ENCODE measurements at places on chromosomes 12 and 14. TPM values are rescaled to one million over a fixed set of nuclear protein-coding genes. Genes with fewer than 3 reads are reported as not detected.

DNA sequence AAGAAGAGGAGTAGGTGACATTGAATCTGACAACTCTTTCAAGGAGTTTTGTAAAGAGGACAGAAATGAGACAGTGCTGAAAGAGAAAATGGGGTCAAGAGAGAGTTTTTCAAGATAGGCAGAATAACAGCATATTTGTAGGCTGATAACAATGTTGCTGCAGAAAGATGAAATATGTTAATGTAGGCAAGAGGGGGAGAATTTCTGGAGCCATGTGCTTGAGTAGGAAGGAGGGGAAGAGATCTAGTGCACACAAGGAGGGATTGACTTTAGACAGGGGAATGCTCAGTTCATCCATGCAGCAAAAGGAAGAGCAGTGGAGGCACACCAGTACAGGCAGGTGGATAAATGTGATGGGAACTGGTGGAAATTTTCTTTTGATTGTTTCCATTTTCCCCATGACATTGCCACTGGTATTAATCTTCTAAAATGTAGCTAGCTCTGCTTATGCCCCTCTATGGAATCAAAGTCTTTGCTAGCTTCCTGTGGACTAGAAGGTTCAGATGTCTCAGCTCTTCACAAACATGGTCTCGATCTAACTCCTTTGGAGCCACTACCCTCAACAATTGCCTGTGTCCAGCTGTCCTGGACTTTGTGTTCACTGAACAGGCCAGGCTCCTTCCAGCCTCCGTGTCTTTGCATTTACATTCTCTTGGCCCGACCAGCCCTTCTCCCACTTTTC is 9.1 kb downstream of the PROX2 start:
- no peak overlapping the region for H3K27ac ChIP-seq
- no peak for DNase-seq
- H3K4me3 ChIP-seq: no peak overlapping the region
- peaks cover 9% of the 10 kb centered on the region for H3K27me3 ChIP-seq

CDKL1 gene
- 5.9 TPM for total RNA-seq

DNA sequence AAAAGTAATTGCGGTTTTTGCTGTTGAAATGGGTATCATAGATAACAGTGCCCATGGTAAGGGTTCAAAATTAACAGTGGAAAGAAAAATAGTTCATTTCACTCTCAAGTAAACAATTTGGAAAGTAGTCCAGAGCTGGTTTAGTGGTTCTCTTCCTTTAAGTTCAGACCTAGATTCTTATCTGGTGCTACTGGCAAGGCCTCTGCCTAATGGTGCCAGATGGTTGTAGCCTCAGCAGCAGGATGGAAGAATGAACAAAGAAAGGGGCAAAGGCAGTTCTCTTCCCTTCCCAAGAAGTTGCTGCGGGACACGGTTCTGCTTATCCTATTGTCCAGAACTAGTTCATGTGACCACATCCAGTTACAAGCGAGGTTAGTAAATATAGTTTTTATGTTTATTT is 10.5 kb downstream of the ARG2 start:
- H3K27me3 ChIP-seq: no peaks in the 10 kb centered on the region
- H3K27ac ChIP-seq: no peak overlapping the region
- no peaks in the 10 kb centered on the region for H3K36me3 ChIP-seq
- H3K4me1 ChIP-seq: no peaks in the 10 kb centered on the region
- no peak overlapping the region for H3K4me3 ChIP-seq

EPYC gene
- 0.39 TPM for total RNA-seq

DNA sequence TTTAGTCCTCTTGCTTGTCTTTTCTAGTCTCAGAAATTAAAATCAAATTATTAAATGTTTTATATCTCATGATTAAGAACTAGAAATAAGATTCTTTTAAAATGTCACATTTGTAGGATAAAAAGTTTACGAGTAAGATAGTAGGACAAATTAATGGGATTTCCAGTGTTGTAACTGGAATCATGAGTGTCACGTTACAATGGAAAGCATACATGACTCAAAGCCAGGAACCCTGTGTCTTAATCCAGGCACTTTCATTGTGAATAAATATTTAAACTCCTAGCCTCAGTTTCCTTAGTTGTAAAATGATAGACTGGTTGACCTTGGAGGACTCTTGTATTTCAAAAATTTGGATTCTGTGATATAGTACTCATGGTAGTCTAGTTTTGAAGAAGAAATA is 84.9 kb downstream of the MIA2 start:
- no peak for DNase-seq
- H3K27ac ChIP-seq: no peak overlapping the region
- no peak overlapping the region for H3K4me3 ChIP-seq
- no peaks in the 10 kb centered on the region for H3K27me3 ChIP-seq
- H3K36me3 ChIP-seq: peaks cover 25% of the 10 kb centered on the region
- H3K4me1 ChIP-seq: no peaks in the 10 kb centered on the region

- H3K27ac ChIP-seq: no peak overlapping the region
- no peak for DNase-seq
- H3K4me1 ChIP-seq: no peaks in the 10 kb centered on the region
- H3K4me3 ChIP-seq: no peak overlapping the region
- no peaks in the 10 kb centered on the region for H3K27me3 ChIP-seq
Observed at GRCh38 chr14:76509311-76509710, 133.4 kb downstream of the ESRRB start.

DNA sequence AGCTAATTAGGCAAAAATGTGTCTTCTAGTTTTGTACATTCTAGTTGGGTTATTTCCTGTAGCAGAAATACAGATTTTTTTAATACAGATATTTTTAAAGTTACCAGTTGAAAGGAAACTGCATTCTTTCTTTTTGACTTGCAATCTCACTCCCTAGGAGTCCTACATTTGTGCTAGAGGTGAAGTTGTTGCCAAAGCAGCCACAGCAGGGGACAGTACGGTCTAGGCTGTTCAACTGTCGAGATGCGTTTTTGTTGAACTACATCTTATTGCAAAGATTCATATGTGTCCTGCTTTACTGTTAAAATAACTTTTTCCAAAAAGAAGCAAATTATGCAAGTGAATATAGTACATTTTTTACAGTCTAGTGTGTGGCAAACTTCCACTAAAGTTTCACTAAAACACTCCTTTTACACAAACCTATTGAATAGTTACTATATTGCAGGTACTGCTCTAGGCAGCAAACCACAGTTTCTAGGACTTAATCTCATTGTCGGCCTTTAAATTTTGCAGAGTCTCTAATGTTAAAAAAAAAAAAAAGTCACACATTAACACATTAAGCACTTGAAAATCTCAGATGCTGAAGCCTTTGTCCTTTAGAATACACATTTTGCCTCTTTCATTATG is 30.2 kb upstream of the SRGAP1 start:
- H3K4me1 ChIP-seq: no peaks in the 10 kb centered on the region

TMEM121 gene
- total RNA-seq: 5.2 TPM

- H3K36me3 ChIP-seq: no peaks in the 10 kb centered on the region
- DNase-seq: peak; percentile 58
- H3K27me3 ChIP-seq: no peaks in the 10 kb centered on the region
- H3K4me3 ChIP-seq: no peak overlapping the region
- no peak overlapping the region for H3K27ac ChIP-seq
Observed at GRCh38 chr14:77053046-77053841, 24.7 kb upstream of the IRF2BPL start.

DNA sequence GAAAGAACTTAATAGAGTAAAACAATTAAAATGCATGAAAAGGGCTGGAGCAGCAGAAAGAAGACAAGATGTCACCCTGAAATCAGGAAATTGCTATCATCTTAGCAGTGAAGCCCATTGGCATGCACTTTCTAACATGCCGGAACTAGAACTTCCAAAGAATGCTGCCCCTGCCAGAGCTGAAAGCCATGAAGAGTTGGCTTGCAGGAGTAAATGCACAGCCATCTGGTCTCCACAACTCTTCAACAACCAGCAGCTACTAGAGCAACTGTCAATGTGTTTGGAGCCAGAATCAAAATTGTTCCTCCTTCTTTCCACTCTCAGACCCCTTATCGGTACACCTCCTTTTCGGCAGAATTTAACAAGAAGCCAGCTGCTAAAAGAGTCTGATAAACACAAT is 414.1 kb downstream of the KCNH5 start:
- H3K4me1 ChIP-seq: no peaks in the 10 kb centered on the region
- DNase-seq: no peak
- no peaks in the 10 kb centered on the region for H3K27me3 ChIP-seq

DNA sequence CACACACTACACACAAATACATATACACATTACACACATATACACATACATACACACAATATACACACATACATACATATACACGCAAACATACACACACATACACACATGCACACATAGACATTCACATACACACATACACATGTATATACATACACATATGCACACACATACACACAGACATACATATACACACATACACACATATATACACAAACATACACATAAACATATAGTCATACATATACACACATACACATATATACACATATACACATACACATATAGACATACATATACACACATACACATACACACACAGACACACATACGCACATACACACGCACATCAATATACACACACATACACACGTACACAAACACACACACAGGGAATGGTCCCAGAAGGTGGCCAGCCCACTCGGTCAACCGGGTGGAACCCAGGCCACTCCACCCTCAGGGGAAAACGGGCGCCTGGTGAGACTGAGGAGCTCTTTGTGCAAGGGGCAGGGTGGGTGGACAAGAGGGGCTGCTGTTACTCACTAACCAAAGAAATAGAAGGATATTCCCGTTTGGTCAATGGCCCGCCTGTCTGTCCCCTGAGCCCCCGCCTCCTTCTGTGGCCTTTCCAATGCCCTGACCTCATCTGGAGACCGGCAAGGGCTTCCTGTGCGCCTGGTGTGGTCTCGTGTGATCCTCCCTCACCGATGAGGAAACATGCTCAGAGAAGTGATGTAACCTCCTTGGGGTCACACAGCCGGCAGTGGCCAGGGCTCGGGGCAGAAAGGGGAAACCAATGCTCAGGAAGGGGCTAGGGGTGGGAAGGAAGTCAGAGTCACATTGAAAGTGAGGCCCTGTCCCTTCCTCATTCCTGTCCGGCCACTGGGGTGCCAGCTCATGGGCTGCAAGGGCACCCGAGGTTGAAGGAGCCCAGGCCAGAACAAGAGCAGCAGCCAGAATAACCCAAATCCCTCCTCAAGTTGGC is 5.3 kb downstream of the TRPV4 start:
- H3K4me3 ChIP-seq: no peak overlapping the region
- no peak for DNase-seq
- no peaks in the 10 kb centered on the region for H3K4me1 ChIP-seq
- H3K27me3 ChIP-seq: peaks cover 11% of the 10 kb centered on the region
- H3K36me3 ChIP-seq: no peaks in the 10 kb centered on the region

DNA sequence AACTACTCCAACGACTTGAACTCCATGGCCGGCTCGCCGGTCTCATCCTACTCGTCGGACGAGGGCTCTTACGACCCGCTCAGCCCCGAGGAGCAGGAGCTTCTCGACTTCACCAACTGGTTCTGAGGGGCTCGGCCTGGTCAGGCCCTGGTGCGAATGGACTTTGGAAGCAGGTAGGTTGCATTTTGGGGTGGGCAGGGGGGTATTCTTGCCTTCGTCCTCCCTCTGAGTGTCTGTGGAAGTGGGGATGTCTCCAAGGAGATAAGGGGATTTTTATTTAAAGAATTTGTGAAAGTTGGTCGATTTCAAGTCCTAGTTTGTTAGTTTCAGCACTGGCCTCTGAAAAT is 1.3 kb downstream of the ASCL1 start:
- no peak overlapping the region for H3K27ac ChIP-seq
- no peaks in the 10 kb centered on the region for H3K4me1 ChIP-seq
- H3K36me3 ChIP-seq: no peaks in the 10 kb centered on the region
- peaks cover 79% of the 10 kb centered on the region for H3K27me3 ChIP-seq
- no peak for DNase-seq

PTPN21 gene
- total RNA-seq: 30.1 TPM

DNA sequence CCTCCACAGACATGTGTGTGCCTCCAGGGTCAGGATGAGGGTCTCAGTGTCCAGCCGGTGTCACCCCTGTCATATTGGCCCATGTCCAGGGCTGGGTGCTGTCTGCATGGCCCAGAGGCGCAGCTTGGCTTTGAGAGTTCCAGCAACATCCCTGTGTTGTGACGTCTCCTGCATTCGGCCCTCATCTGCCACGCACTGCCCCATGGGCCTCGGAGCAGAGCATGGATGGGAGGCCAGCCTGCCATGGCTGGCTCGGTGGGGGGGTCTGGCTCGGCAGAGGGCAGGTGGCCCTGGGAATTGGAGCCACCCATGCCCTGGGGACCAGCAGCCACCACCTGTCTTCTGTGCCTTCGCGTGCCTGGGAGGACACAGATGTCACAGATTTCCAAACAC is 10.8 kb upstream of the TEX22 start:
- H3K4me1 ChIP-seq: no peaks in the 10 kb centered on the region
- H3K27me3 ChIP-seq: no peaks in the 10 kb centered on the region
- peaks cover 2% of the 10 kb centered on the region for H3K36me3 ChIP-seq

TAS2R14 gene
- 1.7 TPM for total RNA-seq

MANSC4 gene
- not detected for total RNA-seq

DNA sequence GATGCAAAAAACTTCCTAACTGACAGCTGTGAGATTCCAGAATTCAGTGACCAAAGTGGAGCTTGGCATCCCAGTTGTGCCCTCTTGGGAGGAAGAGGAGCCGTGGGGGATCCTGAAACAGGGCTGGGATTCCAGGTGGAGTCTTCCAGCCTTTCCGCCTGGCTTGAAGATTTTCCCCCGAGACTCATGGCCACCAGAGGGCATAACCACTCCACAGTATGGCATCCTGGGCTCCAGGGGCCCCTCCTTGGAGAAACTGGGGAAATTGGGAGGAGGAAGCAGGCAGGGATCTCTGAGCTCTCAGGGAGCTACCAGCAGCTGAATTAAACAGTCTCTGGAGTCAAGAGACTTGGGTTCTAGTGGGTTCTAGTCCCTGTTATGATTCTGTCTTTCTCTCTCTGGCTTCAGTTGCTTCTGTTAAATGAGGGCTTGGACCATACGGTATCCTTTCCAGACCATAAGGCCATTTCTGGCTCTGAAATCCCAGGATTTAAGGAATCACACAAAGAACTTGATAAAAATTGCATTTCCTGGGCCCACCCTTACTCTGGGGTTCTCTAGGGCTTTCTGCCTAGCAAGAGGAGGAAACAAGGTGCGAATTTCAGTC is 2.6 kb upstream of the TAMALIN start:
- H3K36me3 ChIP-seq: no peaks in the 10 kb centered on the region
- peaks cover 7% of the 10 kb centered on the region for H3K27me3 ChIP-seq
- H3K4me1 ChIP-seq: peaks cover 10% of the 10 kb centered on the region
- H3K4me3 ChIP-seq: no peak overlapping the region
- DNase-seq: peak; percentile 20

NDUFA12 gene
- total RNA-seq: 112 TPM

SYNE2 gene
- 5.1 TPM for total RNA-seq

SMARCD1 gene
- total RNA-seq: 59.9 TPM

DNA sequence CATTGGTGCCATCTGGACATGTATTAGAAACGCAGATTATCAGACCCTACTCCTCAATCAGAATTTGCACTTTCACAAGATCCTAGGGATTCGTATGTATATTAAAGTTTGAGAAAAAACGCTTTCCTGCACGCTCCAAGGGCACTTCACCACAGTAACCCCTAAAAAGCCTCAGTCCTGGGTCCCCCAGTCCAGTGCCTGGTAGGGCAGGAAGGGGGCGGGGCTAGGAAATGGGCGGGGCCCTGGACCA is 369 bp downstream of the DEPDC4 start:
- peak overlapping the region; percentile 64 for H3K27ac ChIP-seq
- no peaks in the 10 kb centered on the region for H3K27me3 ChIP-seq
- peak overlapping the region; percentile 76 for H3K4me3 ChIP-seq

- no peak overlapping the region for H3K27ac ChIP-seq
- DNase-seq: no peak
- H3K4me3 ChIP-seq: no peak overlapping the region
- no peaks in the 10 kb centered on the region for H3K27me3 ChIP-seq
- H3K36me3 ChIP-seq: no peaks in the 10 kb centered on the region
Observed at GRCh38 chr12:83158613-83159207, 472.0 kb downstream of the TMTC2 start.

DPPA3 gene
- not detected for total RNA-seq

GRCh38 chr12:27221625-27222387 is 22.3 kb upstream of the STK38L start:
- H3K27ac ChIP-seq: no peak overlapping the region
- no peaks in the 10 kb centered on the region for H3K27me3 ChIP-seq
- H3K4me1 ChIP-seq: no peaks in the 10 kb centered on the region
- H3K4me3 ChIP-seq: no peak overlapping the region
- H3K36me3 ChIP-seq: no peaks in the 10 kb centered on the region
